CD8-positive, alpha-beta memory T cell (primary cell): ENCODE measurements at places on chromosomes 5 and 9. TPM values are rescaled to one million over a fixed set of nuclear protein-coding genes. Genes with fewer than 3 reads are reported as not detected.

GRCh38 chr5:3634061-3634460, 38.4 kb downstream of the IRX1 start:
- DNase-seq, result no peak

DNA sequence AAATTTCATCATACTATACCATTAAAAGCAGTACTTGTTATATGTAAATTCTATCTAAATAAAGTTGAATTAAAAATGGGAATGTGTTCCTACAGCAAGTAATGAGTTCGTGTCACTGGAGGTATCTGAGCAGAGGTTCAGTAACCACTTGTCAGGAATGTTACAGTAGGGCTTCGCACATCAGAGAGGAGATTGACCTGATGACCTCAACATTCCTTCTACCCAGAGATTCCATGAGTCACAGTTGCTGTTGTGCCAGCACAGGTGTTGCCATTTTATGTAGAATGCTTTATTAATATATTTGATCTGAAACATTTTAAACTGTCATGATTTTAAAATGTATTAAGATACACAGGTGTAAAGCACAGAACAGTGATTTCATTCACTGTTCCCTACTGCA, 60.3 kb downstream of the STX17 start:
- DNase-seq, result no peak

The SAP30L gene
- total RNA-seq, result 35.1 TPM

The TRIM7 gene
- 2.2 TPM for total RNA-seq

DNA sequence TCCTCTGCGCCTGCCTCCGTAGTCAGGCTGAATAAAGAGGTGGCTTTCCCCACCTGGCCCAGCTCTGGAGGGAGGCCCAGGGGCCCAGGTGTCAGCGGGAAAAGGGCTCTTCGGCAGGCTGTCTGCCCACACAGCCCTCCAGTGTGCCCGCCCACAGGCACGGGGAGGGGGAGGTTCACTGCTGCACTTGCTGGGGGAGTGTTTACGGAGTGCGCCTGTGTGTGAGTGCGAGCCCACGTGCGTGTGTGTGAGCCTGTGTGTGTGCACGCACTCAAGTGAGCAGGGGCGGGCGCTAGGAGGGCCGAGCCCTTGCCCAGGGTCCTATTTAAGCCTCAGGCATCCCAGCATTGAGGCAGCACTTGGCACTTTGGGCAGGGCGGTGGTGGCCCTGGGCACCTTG, 10.9 kb downstream of the DNLZ start:
- DNase-seq, result no peak

GRCh38 chr9:7636838-7637467, 162.6 kb downstream of the DMAC1 start:
- DNase-seq, result no peak

GRCh38 chr9:72363236-72363635, 1.8 kb downstream of the ZFAND5 start:
- no peak for DNase-seq

DNA sequence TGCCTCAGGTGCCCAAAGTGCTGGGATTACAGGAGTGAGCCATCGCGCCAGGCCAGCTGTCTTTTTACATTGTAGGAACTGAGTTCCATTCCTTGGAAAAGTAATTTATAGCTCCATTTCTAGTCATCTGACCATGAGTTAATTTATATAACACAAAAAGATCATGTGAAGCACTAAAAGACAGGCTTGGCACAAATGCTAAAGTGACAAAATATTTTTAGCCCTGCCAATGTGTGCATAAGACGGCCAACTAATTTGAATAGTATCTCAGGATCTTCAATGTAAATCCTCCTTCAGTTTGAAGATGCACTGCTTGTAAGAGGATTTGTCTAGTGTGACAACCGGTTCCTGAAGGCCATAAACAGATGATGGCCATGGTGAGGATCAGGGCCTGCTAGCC, 49.1 kb downstream of the MTMR12 start:
- no peak for DNase-seq
